Uterus (tissue), 4 donors: ENCODE measurements at places on chromosomes 6 and 20.

GRCh38 chr6:36848658-36849441, 9.6 kb upstream of the CPNE5 start:
- DNase-seq = peak; percentile 62

GRCh38 chr6:16511040-16511660, 250.1 kb downstream of the ATXN1 start:
- no peak for DNase-seq

- DNase-seq = no peak
Observed at GRCh38 chr20:298776-299391, 1.5 kb downstream of the ZCCHC3 start.

DNA sequence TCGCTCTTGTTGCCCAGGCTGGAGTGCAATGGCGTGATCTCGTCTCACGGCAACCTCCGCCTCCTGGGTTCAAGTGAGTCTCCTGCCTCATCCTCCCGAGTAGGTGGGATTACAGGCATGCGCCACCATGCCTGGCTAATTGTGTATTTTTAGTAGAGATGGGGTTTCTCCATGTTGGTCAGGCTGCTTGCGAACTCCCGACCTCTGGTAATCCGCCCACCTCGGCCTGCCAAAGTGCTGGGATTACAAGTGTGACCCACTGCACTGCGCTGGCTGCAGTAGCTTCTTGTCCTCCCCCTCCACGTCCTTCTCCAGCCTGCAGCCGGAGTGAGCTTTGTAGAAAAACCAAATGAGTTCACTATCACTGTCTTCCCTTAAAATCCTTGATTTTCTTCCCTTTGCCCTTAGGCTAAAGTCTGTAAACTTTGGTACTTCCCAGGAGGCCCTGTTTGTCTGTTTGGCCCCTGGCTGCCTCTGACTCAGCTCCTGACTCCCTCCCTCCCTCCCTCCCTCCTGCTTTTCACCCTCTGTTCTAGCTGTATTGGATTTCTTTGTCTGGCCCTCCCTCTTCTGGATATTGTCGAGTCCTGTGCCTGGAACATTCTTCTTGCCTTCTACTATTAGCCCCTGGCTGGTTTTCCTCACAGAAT, 12.9 kb downstream of the PARD6B start:
- DNase-seq = peak; percentile 87

DNA sequence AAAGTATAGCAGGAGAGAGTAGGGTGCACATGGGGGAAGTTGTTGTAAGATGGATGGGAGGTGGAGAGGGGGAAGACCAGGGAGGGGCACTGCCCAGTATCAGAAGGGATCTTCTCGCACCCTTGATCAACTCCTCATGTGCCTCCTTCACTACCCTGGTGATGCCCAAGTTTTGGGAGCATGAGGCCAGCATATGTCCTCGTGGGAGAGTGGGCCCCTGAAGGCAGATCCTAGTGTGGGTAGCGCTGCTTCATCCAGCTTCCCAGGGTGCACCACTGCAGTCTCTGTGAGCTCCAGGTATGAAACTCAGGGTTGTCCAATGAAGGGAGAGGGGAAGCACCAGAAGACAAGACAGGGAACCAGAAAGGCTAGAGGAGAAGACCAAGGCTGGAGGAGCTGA, 82.2 kb upstream of the FOXP4 start:
- DNase-seq = no peak

DNA sequence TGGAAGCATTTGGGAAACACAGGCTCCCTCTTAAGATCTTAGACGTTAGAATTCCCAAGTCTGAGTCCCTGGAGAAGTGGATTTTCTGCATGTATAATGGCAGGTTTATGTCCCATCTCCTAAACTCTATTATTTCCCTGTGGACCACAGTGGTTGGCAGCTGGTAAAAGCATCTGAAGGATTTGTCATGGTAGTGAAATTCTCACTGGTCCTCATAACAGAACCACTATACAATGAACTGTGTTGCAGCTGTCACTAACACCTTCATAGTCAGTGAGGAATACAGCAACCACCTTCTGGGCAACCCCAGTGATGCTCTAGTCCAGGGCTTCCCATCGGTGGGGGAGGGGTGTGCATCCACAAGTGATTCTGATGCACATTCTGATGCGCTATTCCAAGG, 396.9 kb downstream of the ZFAND3 start:
- DNase-seq = no peak
